ENCODE measurements at places on chromosomes 4 and X.

DNA sequence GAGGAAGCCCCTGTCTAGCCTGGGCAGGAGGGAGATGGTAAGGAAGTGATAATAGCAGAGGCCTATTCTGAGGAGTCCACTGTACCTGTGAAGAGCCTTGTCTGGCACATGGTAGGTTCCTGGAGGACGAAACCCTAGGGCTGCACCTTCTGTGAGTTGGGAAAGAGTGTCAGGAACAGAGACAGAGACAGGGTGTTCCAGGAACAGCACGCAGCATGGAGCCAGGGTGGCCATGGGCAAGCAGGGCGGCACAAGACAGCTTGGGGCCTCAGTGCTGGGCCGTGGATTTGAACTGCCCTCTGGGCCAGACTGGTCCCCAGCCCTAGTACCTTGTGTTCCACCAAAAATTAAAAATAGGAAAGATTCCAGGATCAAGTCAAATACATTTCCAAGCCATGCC is 272.5 kb downstream of the EVC2 start:
- DNase-seq, result no peak

- no peak for DNase-seq
Observed at GRCh38 chrX:148051973-148052372, 70.8 kb downstream of the FMR1NB start.

DNA sequence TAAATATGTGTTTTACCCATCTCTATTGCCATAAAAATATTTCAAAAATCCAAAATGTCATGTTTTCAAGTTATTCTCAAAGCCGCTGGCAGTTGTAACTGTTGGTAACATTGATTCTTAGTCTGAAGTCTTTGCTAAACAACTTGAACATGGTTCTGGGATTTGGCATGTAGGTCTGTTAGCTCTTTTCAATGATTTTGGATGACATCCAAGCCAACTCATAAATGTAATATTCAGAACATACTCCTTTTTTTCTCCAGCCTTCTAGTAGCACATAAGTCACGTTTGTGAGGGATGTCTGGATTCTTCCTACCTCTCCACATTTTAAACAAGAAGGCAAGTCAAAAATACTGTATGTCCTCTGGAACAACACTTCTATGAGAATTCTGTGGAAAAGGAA is 305.3 kb downstream of the PRR32 start:
- DNase-seq, result no peak

DNA sequence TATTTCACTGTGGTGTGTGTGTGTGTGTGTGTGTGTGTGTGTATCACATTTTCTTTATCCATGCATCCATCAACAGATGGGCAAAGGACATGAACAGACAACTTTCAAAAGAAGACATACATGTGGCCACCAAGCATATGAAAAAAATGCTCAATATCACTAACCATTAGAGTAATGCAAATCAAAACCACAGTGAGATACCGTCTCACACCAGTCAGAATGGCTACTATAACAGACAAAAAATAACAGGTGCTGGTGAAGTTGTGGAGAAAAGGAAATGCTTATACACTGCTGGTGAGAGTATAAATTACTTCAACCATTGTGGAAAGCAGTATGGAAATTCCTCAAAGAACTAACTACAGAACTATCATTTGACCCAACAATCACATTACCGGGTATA is 83.4 kb downstream of the PALLD start:
- no peak for DNase-seq

Data from NCI-H2171 treated with DMSO at 0.1 percent for 48 hours (cell line).